ENCODE measurements at places on chromosomes 3 and 15. TPM values are rescaled to one million over a fixed set of nuclear protein-coding genes. Genes with fewer than 3 reads are reported as not detected.
A peak's percentile ranks its signal among the peaks of the same experiment; 100 is the strongest.

DNA sequence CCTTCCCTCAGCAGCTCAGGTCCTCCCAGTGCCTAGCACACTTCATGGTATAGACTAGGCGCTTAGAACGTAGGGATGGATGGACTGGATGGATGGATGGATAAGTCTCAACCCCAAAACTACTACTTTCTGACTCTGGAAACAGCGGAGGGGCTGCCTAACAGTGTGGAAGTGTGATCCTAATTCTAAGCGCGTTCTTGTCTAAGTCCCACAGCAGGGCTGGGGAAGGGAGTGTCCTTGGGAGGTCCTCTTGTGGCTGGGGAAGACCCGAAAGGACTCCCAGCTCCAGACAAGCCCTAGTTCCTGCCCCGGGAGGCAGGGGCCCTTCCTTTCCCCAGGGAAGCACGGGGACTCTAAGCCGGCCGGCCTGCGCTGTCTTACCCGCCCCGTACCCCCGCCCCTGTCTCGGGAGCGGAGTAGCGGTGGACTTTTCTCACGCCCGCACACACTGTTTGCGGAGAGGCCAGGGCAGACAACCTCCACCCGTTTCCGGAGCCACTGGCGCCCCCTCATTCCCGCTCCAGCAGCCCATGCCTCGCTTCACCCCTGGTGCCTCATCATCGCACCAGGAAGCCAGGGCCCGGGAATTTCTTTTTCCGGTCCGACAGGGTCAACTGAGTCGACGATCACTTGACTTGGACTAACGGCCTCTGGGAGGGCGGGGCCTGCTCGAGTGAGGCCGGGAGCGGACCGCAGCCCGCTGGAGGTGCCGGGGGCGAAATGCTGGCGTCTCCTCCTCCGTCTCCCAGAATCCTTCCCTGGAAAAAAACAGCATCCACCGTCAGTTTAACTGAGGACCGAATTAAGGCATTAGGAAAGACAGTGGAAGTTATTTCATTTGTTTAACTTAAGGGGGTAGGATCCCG lies 133.3 kb downstream of the TBC1D2B start:
- peaks cover 13% of the 10 kb centered on the region for H3K27me3 ChIP-seq
- peak; percentile 76 for DNase-seq
- peaks cover 14% of the 10 kb centered on the region for H3K4me1 ChIP-seq
- peak overlapping the region; percentile 70 for H3K4me3 ChIP-seq
- peak overlapping the region; percentile 63 for H3K27ac ChIP-seq

DNA sequence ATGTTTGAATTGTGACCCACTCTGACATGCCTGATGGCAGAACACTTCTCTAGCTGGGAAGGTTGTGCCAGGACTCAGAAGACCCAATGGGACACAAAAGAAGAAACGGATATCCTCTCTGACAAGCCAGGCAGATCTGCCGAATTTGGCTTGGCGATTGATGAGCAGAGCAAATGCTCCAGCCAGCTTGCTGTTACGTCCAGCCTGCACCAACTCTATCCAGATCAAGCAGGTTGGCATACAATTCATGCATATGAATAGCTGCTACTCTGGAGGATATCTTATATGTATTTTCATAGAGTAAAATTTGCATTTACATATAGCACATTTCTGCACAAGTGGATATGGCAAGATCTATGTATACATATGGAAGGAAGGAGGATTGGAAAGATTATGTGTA lies 102.8 kb downstream of the PEX5L start:
- H3K4me1 ChIP-seq = peaks cover 14% of the 10 kb centered on the region
- H3K27ac ChIP-seq = no peak overlapping the region
- no peak overlapping the region for H3K4me3 ChIP-seq
- no peaks in the 10 kb centered on the region for H3K36me3 ChIP-seq

GRCh38 chr15:28959326-28959725 lies 73.6 kb downstream of the APBA2 start:
- DNase-seq = no peak
- no peak overlapping the region for H3K27ac ChIP-seq
- H3K4me3 ChIP-seq = no peak overlapping the region

DNA sequence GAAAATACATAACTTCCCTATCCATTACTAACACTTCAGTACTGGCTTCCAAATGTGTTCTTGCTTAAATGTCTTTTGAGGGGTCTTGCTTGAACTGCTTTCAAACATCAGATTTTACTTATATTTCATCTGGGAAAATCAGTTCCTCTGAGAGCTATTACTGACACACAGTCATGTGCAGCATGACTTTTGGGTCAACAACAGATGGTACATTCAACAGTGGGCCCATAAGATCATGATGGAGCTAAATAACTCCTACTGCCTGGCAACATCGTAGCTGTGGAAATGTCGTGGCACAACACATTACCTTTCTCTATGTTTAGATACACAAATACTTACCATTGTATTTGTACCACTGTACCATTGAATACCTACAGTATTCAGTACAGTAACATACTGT lies 43.8 kb downstream of the WWTR1 start:
- no peaks in the 10 kb centered on the region for H3K36me3 ChIP-seq
- H3K27me3 ChIP-seq = no peaks in the 10 kb centered on the region
- no peak overlapping the region for H3K4me3 ChIP-seq
- no peak overlapping the region for H3K27ac ChIP-seq

DNA sequence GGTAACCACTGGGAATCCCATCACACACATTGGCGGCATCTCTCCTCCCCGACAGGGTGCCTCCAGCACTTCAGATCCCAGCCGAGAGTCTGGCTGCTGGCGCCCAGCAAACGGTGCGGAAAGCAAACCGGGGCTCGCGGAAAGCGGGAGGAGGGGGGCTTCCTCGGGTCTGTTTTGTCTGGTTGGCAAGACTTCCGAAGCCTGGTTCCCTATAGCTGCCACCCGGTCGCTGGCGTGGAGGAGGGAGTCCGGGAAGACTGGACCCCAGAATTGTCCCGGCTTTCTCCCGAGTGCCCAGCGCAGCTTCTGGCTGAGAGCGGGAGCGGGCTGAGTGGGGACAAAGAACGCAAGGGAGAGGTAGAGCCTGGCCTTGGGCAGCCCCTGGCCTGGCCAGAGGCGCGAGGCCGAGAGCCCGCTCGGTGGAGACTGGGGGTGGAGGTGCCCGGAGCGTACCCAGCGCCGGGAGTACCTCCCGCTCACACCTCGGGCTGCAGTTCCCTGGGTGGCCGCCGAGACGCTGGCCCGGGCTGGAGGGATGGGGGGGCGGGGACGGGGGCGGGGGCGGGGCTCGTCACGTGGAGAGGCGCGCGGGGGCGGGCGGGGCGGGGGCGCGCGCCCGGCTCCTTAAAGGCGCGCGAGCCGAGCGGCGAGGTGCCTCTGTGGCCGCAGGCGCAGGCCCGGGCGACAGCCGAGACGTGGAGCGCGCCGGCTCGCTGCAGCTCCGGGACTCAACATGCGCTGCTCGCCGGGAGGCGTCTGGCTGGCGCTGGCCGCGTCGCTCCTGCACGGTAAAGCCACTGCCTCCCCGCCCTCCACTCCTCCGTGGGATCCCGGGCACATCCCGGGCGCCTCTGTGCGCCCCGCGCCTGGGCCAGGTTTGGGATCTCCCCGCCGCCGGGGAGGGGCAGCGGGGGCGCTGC lies at the start of gene CHRNA7:
Gene CHRNA7 (plus strand): TSS at position 654 of the 920 bp plus-strand sequence. CDS start 80 bp downstream, at position 734.
- peaks cover 17% of the 10 kb centered on the region for H3K4me1 ChIP-seq
- H3K36me3 ChIP-seq = no peaks in the 10 kb centered on the region
- DNase-seq = peak; percentile 77

- no peak for DNase-seq
- H3K27me3 ChIP-seq = no peaks in the 10 kb centered on the region
- no peaks in the 10 kb centered on the region for H3K4me1 ChIP-seq
- H3K4me3 ChIP-seq = no peak overlapping the region
- H3K27ac ChIP-seq = no peak overlapping the region
Measured at GRCh38 chr15:92971713-92972112, 71.6 kb downstream of the CHD2 start.

Gene CCDC50
- total RNA-seq = 31.6 TPM

GRCh38 chr3:135034891-135035440 lies 239.9 kb downstream of the EPHB1 start:
- H3K4me3 ChIP-seq = no peak overlapping the region
- no peaks in the 10 kb centered on the region for H3K36me3 ChIP-seq

GRCh38 chr3:156379327-156379726 lies 175.6 kb downstream of the SSR3 start:
- H3K4me3 ChIP-seq = no peak overlapping the region
- H3K27ac ChIP-seq = no peak overlapping the region
- no peak for DNase-seq
- H3K4me1 ChIP-seq = peaks cover 23% of the 10 kb centered on the region

DNA sequence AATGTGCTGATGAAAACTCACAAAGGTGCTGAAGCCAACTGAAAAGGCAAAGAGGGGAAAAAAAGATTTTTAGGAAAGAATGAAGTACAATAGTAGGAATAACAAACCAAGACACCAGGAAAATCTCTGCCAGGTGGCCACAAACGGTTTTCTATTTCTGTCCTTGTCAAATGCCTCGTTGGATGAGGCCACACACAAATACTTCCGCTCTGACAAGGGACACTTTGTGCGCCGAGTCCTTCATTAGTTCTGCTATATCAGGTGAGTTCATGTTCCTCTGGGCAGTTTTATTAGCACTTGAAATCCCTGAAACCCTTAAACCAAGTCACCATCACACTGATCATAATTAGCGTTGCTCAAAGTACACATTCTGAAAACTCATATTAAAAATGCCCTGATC lies 373.1 kb downstream of the VPS13C start:
- peaks cover 21% of the 10 kb centered on the region for H3K4me1 ChIP-seq
- H3K4me3 ChIP-seq = no peak overlapping the region
- DNase-seq = no peak
- no peak overlapping the region for H3K27ac ChIP-seq
- no peaks in the 10 kb centered on the region for H3K27me3 ChIP-seq
- H3K36me3 ChIP-seq = no peaks in the 10 kb centered on the region

Gene CTXN2
- total RNA-seq = 0.07 TPM

DNA sequence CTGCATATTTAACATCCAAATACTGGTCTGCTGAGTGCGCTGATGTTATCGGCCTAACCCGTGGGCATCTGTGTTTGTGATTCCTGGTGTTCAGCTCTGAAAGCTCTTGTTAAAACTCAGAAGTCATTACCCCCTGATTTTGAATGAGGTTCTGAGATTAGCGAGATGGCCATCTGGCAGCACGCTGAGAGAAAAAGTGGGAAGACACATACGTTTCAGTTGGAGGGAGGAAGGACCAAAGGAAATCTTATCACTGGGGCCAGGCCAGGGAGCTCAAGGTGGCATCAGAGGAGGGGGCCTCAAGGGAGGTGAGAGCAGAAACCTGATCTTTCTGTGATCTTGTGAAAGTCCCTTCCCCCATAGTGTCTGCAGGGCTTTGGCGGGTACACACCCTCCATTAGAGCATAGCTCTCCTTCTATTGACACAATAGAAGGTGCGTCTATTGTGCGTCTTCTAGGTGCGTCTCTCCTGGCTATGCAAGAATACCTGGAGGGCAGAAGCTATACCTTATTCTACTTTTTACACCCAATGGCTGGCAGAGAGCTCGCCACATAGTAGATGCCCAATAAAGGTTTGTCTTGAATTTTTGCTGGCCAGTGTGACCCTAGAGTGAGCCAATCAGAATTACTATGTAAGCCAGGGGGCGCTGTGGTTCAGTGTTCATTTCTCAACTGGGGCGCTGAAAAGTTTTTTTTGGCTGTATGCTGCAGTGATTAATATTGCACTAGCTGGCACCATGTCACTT lies 182.4 kb downstream of the SHQ1 start:
- no peak overlapping the region for H3K27ac ChIP-seq
- peaks cover 7% of the 10 kb centered on the region for H3K4me1 ChIP-seq
- H3K4me3 ChIP-seq = no peak overlapping the region
- DNase-seq = peak; percentile 65
- H3K27me3 ChIP-seq = no peaks in the 10 kb centered on the region

DNA sequence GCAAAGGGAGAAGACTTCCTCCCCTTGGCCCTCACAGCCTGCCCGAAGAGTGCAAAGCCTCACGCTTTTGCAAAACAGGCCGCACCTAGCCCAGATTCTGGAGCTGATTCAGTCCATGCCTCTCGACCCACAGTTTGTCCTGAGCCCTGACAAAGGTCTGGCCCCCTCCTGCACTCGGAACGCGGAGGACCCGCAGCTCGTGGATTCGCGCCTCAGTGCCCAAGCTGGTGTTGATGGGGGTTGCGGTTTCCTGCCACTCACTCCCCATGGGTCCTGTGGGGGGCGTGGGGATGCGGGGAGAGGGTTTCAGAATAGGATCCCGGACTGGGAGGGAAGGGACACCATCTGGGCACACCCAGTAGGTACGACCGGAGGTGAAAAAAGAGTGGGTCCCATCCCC lies 594 bp upstream of the CRABP1 start:
- no peak overlapping the region for H3K27ac ChIP-seq
- peaks cover 28% of the 10 kb centered on the region for H3K4me1 ChIP-seq
- peak overlapping the region; percentile 80 for H3K4me3 ChIP-seq

DNA sequence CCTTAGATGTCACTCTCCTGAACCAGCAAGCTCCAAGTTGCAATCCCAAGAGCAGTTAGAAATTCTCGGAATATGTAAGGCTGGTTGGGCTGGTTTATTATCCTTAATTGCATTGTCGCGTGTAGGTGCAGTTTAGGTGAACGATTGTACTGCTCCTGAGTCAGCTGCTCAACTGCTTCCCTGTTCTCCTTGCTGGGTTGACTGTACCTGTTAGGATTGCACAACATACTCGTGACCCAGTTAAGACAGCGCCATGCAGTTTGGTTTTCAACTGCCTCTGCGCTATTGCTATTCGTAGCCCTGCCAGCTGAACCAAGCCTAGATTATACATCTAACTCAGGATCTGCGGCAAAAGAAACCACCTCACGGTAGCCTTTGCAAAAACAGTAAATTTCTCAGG lies 41.0 kb downstream of the BCL2L10 start:
- no peaks in the 10 kb centered on the region for H3K36me3 ChIP-seq
- no peak for DNase-seq
- no peaks in the 10 kb centered on the region for H3K27me3 ChIP-seq

GRCh38 chr3:9247361-9247940 lies 2.0 kb downstream of the SRGAP3 start:
- H3K36me3 ChIP-seq = no peaks in the 10 kb centered on the region
- H3K4me3 ChIP-seq = peak overlapping the region; percentile 81
- H3K27ac ChIP-seq = no peak overlapping the region
- peaks cover 51% of the 10 kb centered on the region for H3K4me1 ChIP-seq

- peaks cover 23% of the 10 kb centered on the region for H3K36me3 ChIP-seq
- no peak overlapping the region for H3K4me3 ChIP-seq
- DNase-seq = no peak
Measured at GRCh38 chr3:23856286-23856685, 50.5 kb downstream of the UBE2E1 start.

- no peak for DNase-seq
- no peak overlapping the region for H3K4me3 ChIP-seq
- no peak overlapping the region for H3K27ac ChIP-seq
- H3K36me3 ChIP-seq = no peaks in the 10 kb centered on the region
- H3K27me3 ChIP-seq = no peaks in the 10 kb centered on the region
Measured at GRCh38 chr3:192818126-192818525, 90.8 kb upstream of the FGF12 start.

GRCh38 chr15:34223904-34224596 lies 766 bp upstream of the EMC4 start:
- H3K4me1 ChIP-seq = peaks cover 22% of the 10 kb centered on the region
- H3K27me3 ChIP-seq = no peaks in the 10 kb centered on the region
- H3K36me3 ChIP-seq = peaks cover 21% of the 10 kb centered on the region
- peak overlapping the region; percentile 99 for H3K27ac ChIP-seq

All from WTC11 (cell line).